Muscle of arm (tissue), 14 donors: ENCODE measurements at places on chromosomes 3 and 15. TPM values are rescaled to one million over a fixed set of nuclear protein-coding genes. Genes with fewer than 3 reads are reported as not detected.

GRCh38 chr3:125353128-125353527 lies 22.0 kb downstream of the ZNF148 start:
- no peak for DNase-seq

Gene CLSTN2
- polyA plus RNA-seq = 3.6 TPM

GRCh38 chr3:94130690-94131089 lies 67.8 kb downstream of the NSUN3 start:
- DNase-seq = no peak

Gene CTXN2
- polyA plus RNA-seq = not detected

Gene THSD4
- polyA plus RNA-seq = 35.6 TPM

Gene SNTN
- polyA plus RNA-seq = not detected

Gene MME
- 30.9 TPM for polyA plus RNA-seq

Gene SYNM
- polyA plus RNA-seq = 116 TPM

DNA sequence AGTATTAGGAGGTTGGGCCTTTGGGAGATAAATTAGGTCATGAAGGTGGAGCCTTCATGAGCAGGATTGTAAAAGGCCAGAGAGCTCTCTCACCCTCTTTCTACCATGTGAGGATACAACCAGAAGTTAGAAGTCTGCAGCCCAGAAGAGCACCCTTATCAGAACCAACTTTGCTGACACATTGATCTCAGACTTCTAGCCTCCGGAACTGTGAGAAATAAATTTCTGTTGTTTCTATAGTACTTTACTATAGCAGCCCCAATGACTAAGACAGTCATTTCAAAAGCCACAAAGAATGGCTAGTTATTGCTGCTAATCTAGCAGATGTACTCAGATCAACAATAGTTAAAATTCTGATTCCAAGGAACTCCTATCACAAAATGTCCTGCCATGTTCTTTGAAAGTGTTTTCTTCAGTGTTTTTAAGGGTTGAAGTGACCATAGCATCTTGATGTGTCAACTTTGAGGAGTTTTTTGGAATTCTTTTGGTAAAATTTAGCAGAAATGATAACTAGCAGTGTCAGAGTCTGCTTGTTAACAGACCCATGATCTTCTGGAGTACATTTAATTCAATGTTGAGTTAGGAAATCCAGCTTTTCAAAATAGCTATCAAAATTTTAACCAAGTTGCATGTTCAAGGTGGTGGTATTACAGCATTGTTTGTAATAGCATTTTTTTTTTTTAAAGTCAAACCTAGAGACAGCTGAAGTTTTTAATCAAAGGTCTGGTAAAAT lies 10.3 kb downstream of the DZIP3 start:
- no peak for DNase-seq

Gene RBPMS2
- 4.0 TPM for polyA plus RNA-seq

DNA sequence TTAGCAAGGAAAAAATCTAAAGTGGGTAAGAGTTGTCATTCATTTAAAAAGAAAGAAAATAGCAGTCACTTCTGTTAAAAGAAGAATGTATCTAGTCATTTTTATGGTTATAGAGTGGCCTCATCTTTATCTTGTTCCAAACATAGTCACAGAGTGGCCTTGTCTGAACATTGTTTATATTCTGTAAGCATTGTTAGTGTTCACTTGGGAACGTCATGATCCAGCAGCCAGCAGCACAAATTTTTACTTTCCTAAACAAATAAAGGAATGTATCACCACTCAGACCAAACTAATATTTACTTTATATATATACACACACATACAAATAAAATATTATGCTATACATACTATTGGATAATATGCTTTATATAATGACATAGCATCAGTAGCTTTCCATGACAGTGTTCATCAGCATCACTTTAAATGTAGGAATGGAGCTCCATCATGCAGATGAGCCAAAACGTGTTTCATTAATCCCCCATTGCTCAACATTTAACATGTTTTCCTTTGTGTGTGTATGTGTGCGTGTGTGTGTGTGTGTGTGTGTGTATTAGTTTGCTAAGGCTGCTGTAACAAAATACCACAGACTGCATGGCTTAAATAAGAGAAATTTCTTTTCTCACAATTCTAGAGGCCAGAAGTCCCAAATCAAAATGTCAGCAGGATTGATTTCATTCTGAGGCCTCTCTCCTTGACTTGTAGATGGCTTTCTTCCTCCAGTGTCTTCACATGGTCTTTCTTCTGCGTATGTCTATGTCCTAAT lies 39.6 kb upstream of the GYG1 start:
- no peak for DNase-seq

GRCh38 chr15:101088788-101089578 lies 162.9 kb downstream of the CHSY1 start:
- peak; percentile 54 for DNase-seq

- DNase-seq = peak; percentile 14
These were observed 60.8 kb downstream of the ATP13A5 start for GRCh38 chr3:193317682-193318300.

GRCh38 chr3:14241716-14242115 lies 63.1 kb downstream of the LSM3 start:
- no peak for DNase-seq

Gene SAXO2
- polyA plus RNA-seq = 3.2 TPM

Gene MEX3B
- polyA plus RNA-seq = 13.2 TPM

Gene GPR176
- 5.1 TPM for polyA plus RNA-seq

- no peak for DNase-seq
These were observed 1.5 kb upstream of the GPX1 start for GRCh38 chr3:49359623-49360022.

- peak; percentile 92 for DNase-seq
These were observed at the start of gene ADAMTS9 for GRCh38 chr3:64687781-64688604. Gene ADAMTS9 (minus strand): TSS chr3:64688000. CDS start chr3:64687657, 343 bp downstream.

GRCh38 chr15:66066481-66066880 lies 187.1 kb downstream of the MEGF11 start:
- no peak for DNase-seq

DNA sequence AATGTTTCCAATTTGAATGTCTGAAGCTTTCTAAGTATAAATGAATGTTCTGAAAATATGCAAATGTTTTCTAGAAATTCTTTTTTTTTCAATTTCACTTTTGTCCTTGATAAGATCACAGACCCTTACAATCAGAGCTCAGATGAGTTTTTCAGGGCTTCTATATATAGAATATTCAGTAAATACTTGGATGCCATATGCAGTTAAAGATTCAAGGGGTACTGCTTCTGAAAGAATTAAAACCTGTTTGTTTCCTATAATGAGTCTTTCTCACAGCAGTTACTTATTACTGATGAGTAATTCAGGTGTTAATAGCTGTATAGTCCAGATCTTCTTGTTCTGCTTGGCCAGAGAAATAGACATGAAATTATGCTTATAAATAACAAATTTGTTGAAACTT lies 812.6 kb downstream of the ZPLD1 start:
- DNase-seq = no peak

DNA sequence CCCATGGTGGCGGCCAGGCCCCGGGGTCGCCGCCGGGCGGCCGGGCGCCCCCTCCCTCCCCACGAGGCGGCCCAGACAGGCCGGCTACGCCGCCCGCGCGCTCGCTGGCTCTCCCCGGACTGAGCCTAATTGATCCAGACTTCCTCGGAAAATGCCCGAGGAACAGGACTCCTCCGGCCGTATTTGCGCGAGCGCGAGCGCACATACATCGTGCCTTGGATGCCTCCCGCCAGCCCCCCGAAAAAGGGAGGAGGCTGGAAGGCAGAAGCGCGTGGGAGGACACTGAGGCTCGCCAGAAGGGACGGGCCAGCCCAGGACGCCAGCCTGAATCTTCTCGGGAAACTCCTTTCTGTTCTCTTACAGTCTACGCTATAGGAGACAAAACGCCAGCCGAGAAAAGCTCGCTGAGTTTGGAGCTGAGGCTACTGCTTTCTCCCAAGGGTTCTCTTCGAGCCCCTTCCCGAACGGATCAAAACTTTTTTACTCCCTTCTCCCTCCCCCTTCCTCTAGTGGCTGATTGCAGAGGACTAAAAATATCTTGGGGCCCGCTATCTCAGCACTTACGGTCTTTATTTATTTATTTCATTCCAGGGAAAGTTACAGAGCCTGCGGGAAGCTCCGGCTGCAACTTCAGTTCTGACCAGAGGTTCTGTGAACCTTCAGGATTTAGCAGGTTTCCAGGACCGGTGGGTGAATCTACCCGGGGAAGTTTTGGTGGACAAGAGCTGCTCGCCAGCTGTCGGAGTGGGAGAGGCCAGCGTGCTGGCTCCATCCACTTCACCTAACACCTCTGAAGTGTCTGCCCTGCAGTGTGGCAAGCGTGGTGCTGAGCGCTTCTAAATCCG lies at the start of gene PDZRN3:
Gene PDZRN3 (minus strand): TSS at position 121 of the 845 bp plus-strand sequence.
- DNase-seq = peak; percentile 92

Gene FAM43A
- polyA plus RNA-seq = not detected

Gene GOLGA8O
- polyA plus RNA-seq = not detected

Gene SAMMSON
- polyA plus RNA-seq = not detected

- no peak for DNase-seq
These were observed 107.6 kb downstream of the IL20RB start for GRCh38 chr3:137065381-137065780.

DNA sequence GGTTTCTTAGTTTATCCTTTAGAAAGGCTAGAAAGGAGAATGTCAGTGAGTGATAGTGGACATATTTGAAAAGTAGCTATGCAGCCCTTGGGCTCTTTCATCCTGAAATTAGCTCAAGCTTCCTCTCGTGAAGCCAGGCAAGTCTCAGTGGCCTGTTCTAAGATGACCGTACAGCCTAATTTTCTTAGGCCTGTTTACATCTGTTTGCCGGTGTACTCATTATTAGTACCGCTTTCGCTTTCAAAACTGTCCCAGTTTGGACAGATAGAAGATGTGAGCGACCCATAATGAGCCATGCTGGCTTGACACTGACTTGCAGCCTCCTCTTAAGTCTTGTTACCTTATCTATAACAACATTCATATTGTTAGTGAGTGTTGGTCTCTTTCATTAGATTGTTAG lies 5.7 kb upstream of the ARL14 start:
- no peak for DNase-seq
